Upper lobe of left lung (tissue), 6 donors: ENCODE measurements at places on chromosomes 1 and 21. TPM values are rescaled to one million over a fixed set of nuclear protein-coding genes. Genes with fewer than 3 reads are reported as not detected.
A peak's percentile ranks its signal among the peaks of the same experiment; 100 is the strongest.

DNA sequence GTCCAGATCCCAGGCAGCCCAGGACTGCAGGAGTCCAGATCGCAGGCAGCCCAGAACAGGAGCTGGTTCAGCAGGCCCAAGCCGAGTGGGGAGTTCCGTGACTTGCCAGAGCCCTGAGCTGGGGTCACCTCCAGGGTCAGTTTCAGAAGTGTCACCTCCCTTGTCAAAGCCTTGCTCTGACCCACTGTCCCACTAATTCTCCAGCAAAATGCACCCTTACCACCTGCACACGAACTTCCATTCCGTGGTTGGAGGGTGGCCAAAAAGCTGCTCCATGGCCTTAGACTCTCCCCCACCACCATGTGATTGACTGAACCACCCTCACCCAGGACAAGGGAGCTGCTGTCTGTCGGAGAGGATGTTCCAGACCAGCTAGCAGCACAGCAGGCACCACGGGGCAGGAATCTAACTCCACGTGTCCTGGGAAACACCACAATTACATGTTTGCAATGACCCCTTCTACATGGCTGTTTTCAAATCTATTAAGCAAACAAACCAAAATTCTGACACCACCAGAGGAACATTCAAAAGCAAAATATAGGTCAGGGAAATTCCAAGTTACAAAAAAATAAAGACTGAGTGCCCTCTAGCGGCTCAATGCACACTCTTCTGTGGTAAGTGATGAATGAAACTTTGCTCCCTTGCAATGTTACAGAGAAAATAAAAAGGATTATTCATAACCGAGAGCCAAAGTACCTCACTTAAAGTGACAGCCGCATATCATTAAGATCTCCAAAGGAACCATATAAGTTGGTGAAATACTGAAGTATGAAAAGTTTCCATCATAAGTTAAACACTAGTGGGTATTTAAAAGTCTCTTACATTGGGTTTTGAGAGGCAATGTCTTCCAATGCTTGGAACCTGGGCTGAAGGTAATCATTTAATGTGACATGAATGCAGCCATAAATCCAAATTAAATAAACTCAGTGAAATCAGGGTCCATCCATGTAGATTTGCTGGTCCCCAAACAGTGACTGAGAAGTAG lies 76.3 kb downstream of the NPHP4 start:
- H3K4me1 ChIP-seq, result no peaks in the 10 kb centered on the region
- DNase-seq, result no peak
- H3K36me3 ChIP-seq, result no peaks in the 10 kb centered on the region
- no peak overlapping the region for H3K4me3 ChIP-seq
- H3K27ac ChIP-seq, result no peak overlapping the region

MEX3A gene
- total RNA-seq, result 2.0 TPM

DNA sequence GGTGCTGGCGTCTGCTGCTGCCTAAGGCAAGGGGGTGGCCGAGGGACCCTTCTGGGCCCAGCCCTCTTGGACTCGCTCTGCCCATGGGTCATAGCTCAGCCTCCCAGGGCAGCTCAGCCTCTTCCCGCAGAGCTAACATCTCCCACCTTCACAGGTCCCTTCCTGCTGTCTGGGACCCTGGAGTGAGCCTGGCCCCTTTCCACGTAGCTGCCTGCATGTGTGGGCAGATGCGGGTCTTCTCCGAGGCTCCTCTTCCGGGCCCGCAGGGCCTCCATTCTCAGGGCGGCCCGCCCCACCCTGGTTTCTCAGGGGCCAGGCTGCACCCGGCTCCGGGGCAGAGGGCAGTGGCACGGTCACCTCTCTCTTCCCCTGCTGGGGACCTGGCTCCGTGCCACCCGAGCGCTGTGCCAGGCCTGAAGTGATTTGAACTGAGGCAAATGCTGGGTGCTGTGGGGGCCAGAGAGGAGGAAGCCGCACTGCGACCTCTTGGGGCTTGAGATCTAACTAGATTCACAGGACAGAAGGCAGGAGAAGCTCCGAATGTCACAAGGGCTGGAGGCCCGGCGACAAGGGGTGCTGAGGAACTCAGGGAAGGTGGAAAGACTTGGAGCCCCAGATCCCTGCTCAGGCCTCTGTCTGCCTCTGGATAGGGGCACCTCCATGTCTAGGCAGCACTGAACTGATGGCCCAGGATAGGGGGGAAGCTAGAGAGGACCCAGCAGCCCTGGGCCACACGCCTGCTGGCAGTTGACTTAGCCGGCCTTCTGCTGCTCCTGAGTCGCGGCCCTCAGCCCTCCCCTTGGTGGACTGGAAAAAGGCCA lies 40.7 kb downstream of the COQ8A start:
- peaks cover 8% of the 10 kb centered on the region for H3K4me1 ChIP-seq
- DNase-seq, result peak; percentile 87
- no peaks in the 10 kb centered on the region for H3K27me3 ChIP-seq

DNA sequence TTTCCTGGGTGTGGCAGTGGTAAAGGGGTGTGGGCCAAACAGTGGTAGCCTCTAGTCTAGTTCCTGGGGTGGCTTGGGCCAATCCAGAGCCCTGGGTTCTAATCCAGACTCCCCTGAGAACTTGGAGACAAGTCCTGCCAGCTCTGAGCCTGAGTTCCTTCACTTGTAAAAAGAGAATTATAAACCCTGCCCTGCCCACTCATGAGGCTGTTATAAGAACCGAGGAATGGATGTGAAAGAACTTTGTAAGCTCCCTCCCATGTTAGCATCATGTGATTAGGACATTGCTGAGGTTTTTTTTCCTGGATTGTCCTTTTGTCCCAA lies 131.0 kb downstream of the RRAGC start:
- no peak overlapping the region for H3K27ac ChIP-seq
- DNase-seq, result no peak
- no peaks in the 10 kb centered on the region for H3K4me1 ChIP-seq

- H3K27me3 ChIP-seq, result no peaks in the 10 kb centered on the region
- no peak for DNase-seq
Observed at GRCh38 chr1:198939956-198940355, 301.1 kb downstream of the PTPRC start.

MNDA gene
- 16.2 TPM for total RNA-seq

GRCh38 chr1:200729863-200730262 lies 8.8 kb upstream of the CAMSAP2 start:
- no peak overlapping the region for H3K4me3 ChIP-seq
- H3K36me3 ChIP-seq, result no peaks in the 10 kb centered on the region
- no peak for DNase-seq
- no peaks in the 10 kb centered on the region for H3K4me1 ChIP-seq
- H3K27ac ChIP-seq, result no peak overlapping the region

DNA sequence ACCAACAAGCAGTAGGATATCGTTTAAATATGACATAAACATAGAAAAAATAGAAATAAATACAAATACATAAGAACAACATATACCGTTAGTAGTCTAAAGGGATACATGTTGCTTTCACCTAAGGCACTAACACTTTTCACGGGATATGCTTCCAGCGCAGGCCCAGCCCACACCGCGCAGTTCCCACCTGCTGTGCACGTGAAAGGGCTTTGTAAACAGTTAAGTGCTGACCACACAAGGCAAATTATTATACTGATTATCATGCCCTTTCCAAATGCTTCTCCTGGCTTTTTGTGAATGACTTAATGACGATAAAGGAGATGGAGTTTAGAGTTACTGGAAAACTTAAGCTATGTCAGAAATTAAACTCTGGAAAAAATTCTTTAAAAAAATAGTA lies 11.3 kb upstream of the IL22RA1 start:
- no peaks in the 10 kb centered on the region for H3K36me3 ChIP-seq
- peaks cover 11% of the 10 kb centered on the region for H3K4me1 ChIP-seq
- no peaks in the 10 kb centered on the region for H3K27me3 ChIP-seq
- no peak overlapping the region for H3K27ac ChIP-seq

HLX gene
- 18.6 TPM for total RNA-seq

CCDC190 gene
- total RNA-seq, result 4.2 TPM

- no peak overlapping the region for H3K4me3 ChIP-seq
- H3K27ac ChIP-seq, result no peak overlapping the region
- no peaks in the 10 kb centered on the region for H3K27me3 ChIP-seq
- no peak for DNase-seq
- no peaks in the 10 kb centered on the region for H3K36me3 ChIP-seq
Observed at GRCh38 chr1:221344693-221345092, 397.2 kb downstream of the DUSP10 start.

DNA sequence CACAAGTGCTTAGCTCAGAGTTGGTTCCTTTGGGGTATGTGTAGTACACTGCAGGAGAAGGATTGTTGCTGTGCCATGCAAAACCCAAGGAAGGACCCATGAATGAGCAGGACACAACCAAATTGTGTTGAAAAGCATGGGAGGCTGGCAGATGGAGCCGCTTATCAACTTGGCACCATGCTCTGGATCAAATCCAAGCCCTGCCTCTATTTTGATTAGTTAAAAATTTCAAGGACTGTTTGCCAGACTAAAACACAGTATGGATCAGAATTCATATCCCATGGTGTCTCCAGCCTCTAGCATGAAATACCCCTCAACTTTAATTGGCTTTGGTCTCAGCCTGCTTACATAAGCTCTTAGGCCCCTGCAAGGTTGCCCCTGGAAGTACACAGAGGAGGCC lies 27.8 kb downstream of the CCDC185 start:
- H3K36me3 ChIP-seq, result no peaks in the 10 kb centered on the region
- H3K27me3 ChIP-seq, result no peaks in the 10 kb centered on the region
- H3K27ac ChIP-seq, result no peak overlapping the region
- no peaks in the 10 kb centered on the region for H3K4me1 ChIP-seq
- DNase-seq, result no peak
- no peak overlapping the region for H3K4me3 ChIP-seq

DNA sequence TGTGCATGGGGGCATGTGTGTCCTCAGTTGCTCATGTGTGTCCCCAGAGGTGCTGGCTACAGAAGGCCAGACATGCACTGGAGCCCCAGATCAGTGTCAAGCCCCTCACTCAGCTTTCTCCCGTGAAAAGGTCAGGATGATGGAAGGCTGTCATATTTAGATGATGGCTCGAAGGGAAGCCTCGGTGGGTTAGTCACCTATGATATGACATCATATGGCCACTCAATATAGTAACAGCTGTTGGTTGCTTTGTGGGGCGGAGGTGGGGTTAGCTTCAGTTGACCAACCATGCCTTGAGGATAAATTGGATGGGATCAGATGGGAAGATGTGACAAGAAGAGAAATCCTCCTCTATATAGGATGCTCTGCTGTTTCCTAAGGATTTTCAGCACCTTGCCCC lies 43.5 kb upstream of the ATF3 start:
- no peak for DNase-seq
- H3K4me3 ChIP-seq, result no peak overlapping the region
- H3K27ac ChIP-seq, result no peak overlapping the region
- peaks cover 6% of the 10 kb centered on the region for H3K4me1 ChIP-seq
- H3K36me3 ChIP-seq, result no peaks in the 10 kb centered on the region

- no peak overlapping the region for H3K27ac ChIP-seq
- H3K4me1 ChIP-seq, result peaks cover under 1% of the 10 kb centered on the region
- DNase-seq, result no peak
- no peaks in the 10 kb centered on the region for H3K27me3 ChIP-seq
- H3K4me3 ChIP-seq, result no peak overlapping the region
- H3K36me3 ChIP-seq, result peaks cover 16% of the 10 kb centered on the region
Observed at GRCh38 chr1:202765721-202766120, 42.5 kb downstream of the KDM5B start.

- H3K4me1 ChIP-seq, result no peaks in the 10 kb centered on the region
- H3K27ac ChIP-seq, result peak overlapping the region; percentile 55
- peaks cover 7% of the 10 kb centered on the region for H3K36me3 ChIP-seq
- DNase-seq, result no peak
Observed at GRCh38 chr1:198892065-198892464, 253.2 kb downstream of the PTPRC start.

GRCh38 chr1:159212596-159212995 lies 7.9 kb downstream of the ACKR1 start:
- no peaks in the 10 kb centered on the region for H3K27me3 ChIP-seq
- H3K4me1 ChIP-seq, result peaks cover 6% of the 10 kb centered on the region
- H3K4me3 ChIP-seq, result no peak overlapping the region
- H3K27ac ChIP-seq, result no peak overlapping the region
- H3K36me3 ChIP-seq, result no peaks in the 10 kb centered on the region

GRCh38 chr1:99173282-99173681 lies 91.0 kb upstream of the PLPPR4 start:
- no peaks in the 10 kb centered on the region for H3K27me3 ChIP-seq
- H3K4me3 ChIP-seq, result no peak overlapping the region
- no peak for DNase-seq
- no peaks in the 10 kb centered on the region for H3K36me3 ChIP-seq
- no peaks in the 10 kb centered on the region for H3K4me1 ChIP-seq
- H3K27ac ChIP-seq, result no peak overlapping the region

LEMD1 gene
- total RNA-seq, result not detected

F13B gene
- not detected for total RNA-seq

DNA sequence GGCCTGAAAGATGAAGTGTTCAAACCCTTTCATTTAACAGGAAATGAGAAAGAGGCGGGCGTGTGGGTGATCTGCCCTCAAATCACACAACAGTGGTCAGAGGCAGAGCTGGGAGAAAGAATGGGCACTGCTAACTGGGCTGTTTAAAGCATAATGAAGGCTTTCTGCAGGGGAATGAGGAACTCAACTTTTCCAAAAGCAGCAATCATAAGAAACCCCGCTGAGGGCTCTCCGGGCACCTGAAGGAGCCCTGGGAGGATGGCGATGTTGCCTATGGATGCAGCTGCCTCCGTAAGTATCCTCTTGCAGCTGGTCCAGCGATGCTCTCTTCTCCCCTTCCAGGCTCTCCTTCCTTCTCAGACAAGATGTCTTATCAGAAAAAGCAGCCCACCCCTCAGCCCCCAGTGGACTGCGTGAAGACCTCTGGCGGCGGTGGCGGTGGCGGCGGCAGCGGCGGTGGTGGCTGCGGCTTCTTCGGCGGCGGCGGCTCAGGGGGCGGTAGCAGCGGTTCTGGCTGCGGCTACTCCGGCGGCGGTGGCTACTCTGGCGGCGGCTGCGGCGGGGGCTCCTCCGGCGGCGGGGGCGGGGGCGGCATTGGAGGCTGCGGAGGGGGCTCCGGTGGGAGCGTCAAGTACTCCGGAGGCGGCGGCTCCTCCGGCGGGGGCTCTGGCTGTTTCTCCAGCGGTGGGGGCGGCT lies 1.2 kb downstream of the LORICRIN start:
- H3K27me3 ChIP-seq, result peaks cover 22% of the 10 kb centered on the region
- H3K4me1 ChIP-seq, result peaks cover 16% of the 10 kb centered on the region
- no peak overlapping the region for H3K4me3 ChIP-seq
- no peak overlapping the region for H3K27ac ChIP-seq
- DNase-seq, result no peak
- no peaks in the 10 kb centered on the region for H3K36me3 ChIP-seq

DNA sequence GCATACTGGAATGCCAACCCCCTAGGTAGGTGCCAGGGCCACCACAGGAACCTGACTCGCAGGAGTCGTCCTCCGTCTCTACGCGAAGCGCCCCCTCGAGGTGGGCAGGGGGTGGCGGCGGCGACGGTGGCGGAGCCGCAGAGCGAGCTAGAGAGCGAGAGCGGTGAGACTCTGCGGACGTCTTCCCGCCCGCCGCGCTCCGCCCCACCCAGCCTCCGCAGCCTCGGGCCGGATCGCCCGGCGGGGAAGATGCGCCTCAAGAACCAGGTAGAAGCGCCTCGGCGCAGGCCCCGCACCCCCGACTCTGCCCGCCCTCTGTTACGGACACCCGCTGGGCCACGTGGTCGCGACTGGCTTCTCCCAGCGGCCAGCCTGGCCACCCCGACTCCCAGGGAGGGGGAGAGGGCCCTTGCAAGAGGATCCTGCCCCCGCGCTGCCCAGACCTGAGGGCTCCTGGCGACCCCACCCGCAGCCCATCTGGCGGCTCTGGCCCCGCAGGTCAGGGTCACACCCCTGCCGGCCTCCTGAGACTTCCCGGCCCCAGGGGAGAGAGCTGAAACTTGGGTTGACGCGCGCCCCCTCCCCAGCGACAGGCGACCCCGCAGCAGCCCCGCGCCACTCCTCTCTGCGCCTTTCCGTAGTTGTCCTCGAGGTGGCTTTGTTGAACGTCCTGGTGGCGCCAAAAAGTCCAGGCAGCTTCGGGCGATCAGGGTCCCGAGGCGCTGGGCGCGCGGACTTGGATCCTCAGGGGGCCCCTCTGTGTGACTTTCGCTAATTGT lies 24.4 kb upstream of the AGBL4 start:
- H3K4me1 ChIP-seq, result peaks cover 5% of the 10 kb centered on the region
- H3K36me3 ChIP-seq, result no peaks in the 10 kb centered on the region
- H3K27me3 ChIP-seq, result peaks cover 10% of the 10 kb centered on the region
- no peak overlapping the region for H3K4me3 ChIP-seq

SGIP1 gene
- total RNA-seq, result 8.4 TPM
